ENCODE measurements at places on chromosomes 2 and 18.

- DNase-seq: no peak
Measured at GRCh38 chr2:37330681-37331080, 6.0 kb upstream of the PRKD3 start.

GRCh38 chr18:79259218-79259617 is 136.5 kb upstream of the NFATC1 start:
- DNase-seq: no peak

DNA sequence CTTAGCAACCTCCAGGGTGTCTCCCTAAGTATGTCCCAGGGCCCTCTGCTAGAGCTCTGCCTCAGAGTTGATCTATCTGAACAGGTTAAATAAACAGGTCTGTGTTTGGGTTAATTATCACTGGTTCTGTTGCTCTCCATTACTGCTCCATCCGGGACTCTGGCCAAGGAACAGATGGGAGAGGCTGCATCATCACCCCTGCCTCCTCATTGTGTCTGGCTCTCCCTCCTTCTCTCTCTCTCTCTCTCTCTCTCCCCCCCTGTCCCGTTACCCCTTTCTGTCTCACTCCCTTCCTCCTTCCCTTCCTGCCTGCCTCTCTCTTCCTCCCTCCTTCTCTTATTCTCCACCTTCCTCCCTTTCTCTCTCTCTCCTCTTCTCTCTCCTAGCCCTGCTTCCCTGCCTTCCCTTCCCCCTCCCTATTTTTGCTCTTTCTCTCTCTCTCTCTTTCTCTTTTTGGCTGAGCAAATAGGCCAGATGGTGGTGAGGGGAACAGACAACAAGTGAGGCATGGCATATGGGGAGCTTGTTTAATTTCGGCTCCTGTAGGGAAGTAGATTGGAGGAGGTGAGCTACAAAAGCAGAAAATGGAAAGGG is 62.1 kb downstream of the SETBP1 start:
- DNase-seq: no peak

DNA sequence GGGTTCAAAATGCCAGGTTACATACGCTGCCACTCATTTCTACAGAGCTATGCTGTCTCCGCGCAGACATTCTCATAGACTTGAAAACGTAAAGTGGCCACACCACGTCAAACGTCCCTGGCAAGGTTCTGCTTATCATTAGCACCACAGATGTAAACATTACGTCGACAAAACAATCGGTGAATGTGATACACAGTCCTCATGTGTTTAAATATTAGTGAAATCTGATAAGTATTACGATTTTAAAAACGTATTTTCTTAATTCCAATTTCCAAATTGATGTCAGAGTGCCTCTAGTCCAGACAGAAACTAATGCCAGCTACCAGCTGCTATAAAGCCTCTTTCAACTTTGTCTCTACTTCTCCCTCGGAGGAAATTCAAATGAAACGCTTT is 1.2 kb downstream of the STK17B start:
- no peak for DNase-seq

- DNase-seq: no peak
Measured at GRCh38 chr2:207698301-207698700, 13.1 kb upstream of the CCNYL1 start.

GRCh38 chr2:9740382-9741073 is 102.7 kb upstream of the TAF1B start:
- DNase-seq: no peak

DNA sequence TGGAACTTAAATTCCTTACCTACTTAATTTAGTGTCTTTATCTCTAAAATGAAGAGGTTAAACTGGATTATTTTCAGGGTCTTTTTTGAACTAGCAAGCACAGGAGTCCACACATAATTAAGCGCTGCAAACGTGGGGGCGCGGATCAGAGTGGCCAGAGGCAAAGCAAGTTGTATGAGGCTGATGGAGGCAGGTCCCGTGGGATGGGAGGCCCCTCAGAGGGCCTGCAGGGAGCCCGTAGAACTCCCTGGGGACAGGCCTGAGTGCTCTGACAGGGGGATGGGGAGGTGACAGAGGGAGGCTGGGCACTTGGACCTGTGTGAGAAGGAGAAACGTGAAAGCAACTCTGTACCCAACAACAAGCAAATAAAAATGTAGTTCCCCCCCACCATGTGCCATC is 177.8 kb downstream of the ACKR3 start:
- no peak for DNase-seq

DNA sequence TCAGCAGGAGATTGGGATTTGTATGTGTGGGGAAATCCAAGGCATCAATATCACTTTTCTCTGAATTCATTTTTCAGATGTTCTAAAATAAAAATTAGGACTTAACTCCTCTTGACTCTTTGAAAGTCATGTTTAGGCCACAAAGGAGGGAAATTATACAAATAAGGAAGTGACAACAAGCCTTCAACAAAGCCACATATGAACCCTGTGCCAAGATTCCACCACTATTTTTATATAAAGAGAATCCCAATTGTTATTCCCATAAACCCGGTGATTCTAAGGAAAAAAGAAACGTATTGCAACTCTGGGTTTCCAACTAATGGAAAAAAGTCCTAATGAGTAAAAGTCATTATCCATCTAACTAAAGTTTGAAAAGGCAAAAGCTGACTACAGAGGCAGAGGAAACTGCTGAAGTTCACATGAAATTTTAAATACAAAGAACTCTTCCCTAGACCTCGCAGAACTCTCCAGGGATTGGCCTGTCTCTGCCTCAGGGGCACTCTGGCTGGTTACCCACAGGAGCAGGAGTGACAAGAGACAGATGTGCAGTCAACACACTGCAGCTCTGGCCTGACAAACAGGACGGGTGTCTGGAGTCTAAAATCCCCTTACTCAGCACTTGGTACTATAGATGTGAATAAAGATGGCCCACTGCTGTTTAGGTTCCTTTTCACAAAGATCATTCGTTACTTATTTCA is 11.5 kb downstream of the NPC1 start:
- DNase-seq: no peak

GRCh38 chr2:181139831-181140230 is 159.4 kb downstream of the UBE2E3 start:
- no peak for DNase-seq

- DNase-seq: peak; percentile 32
Measured at GRCh38 chr2:136381722-136382633, 264.0 kb upstream of the CXCR4 start.

GRCh38 chr2:28274911-28275685 is 117.6 kb upstream of the FOSL2 start:
- DNase-seq: no peak

DNA sequence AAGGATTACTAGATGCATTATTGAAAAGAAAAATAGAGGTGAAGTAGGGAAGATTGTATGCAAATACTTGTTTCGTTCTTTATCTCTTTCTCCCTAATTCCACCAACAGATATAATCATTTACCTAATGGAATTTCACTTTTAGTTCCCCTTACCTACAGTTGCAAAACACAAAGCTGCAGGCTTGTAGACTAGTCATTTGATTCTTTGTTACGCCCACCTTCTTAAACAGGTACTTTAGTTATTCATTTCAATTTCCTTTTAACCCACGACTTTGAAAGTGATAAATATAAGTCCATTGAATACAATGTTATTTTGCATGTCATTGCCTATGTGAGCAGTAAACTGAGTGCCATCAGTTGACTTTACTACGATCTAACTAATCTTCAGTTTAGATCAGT is 3.9 kb upstream of the HRH4 start:
- no peak for DNase-seq

GRCh38 chr2:63651861-63652651 is 63.3 kb downstream of the MDH1 start:
- DNase-seq: no peak

GRCh38 chr2:181178823-181179412 is 198.5 kb downstream of the UBE2E3 start:
- DNase-seq: no peak

DNA sequence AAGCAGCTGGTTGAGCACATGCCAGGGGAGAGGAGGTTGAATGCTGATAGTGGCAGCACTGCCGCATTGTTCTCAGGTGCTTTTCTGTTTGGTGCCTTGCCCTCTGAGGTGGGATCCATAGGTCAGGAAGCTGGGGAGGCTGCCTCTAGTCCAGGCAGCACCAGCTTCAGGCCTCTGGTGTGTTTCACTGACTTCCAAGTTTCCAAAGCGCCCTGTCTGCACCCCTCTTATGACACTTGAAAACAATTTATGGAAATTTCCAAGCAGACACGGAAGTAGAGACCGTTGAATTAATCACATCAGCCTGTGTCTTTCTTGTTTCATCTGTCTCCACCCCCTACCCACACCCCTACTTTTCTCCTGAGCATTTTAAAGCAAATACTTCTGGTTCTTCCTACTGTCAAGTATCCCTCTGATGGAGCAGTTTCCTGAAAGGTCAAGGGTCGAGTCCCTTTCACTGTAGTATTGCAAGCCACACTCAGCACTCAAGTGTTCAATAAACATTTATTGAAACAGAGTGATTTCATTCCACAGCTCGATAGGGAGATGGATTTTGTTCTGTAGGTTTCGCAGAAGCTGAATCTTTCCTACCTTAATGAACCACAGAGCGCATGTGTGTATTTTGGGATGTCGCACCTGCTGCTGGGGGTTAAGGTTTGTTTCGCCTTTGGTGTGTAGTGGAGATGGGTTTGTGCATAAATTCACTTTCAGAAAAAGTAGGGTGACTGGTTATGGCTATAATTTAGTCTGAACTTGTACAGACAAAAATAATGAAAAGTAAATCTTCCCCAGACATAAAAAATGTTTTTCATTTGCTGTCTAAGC is 21.4 kb downstream of the DGKD start:
- no peak for DNase-seq
